ENCODE measurements at places on chromosomes 11 and 22.
A peak's percentile ranks its signal among the peaks of the same experiment; 100 is the strongest.

DNA sequence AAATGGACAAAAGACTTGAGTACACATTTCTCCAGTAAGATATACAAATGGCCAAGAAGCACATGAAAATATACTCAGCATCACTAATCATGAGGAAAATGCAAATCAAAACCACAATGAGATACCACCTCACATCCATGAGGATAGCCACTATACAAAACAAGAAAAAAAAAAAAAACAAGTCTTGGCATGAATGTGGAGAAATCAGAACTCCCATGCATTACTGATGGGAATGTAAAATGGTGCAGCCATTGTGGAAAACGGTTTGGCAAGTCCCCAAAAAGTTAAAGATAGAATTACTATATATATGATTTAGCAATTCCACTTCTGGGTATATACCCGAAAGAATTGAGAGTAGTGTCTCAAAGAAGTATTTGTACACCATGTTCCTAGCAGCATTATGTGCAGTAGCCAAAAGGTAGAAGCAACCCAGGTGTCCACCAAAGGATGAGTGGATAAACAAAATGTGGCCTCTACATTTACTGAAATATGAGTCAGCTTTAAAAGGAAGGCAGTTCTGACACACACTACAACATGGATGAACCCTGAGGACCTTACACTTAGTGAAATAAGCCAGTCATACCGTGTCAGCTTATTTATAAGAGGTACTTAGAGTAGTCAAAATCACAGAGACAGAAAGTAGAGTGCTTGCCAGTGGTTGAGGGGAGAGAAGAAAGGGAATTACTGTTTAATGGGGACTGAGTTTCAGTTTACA, 146.3 kb downstream of the WNT7B start:
- no peak for DNase-seq

GRCh38 chr11:62393735-62394134, 25.1 kb upstream of the SCGB1A1 start:
- no peak for DNase-seq

GRCh38 chr11:119172513-119172912, 4.0 kb downstream of the NLRX1 start:
- DNase-seq: no peak

DNA sequence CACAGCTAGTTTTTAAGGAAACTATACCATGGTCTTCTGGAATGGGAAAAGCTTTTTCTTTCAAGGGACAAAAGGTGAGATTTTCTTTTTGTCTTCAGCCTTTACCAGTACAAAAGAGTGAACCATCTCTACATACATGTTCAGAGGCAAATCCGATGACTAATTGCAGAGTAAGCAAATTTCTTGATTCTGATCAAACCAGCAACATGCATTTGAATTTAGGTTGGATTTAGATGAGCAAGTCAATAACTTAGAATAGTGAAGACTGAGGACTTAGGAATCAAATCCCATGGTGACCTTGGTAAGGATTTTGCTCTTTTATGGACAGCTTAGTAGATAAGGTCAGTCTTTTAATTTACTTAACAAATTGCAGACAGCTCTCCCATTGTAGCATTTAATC, 65.9 kb upstream of the BLID start:
- no peak for DNase-seq

DNA sequence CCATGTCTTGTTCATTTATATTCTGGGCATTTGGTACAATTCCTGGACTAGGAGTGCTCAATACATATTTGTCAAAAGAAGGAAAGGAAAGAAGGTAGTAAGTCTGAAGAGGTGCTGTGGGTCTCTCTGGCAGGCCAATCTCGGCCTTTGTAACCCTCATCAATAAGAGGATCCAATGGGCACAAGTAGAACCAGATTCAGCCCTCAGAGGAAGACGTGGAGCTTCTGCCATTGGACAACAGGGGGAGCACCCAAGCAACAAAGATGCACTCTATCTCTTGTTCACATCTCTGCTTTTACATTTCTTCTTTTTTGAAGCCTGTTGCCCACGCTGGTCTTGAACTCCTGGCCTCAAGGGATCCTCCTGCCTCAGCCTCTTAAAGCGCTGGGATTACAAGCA, 2.2 kb upstream of the VPS11 start:
- peak; percentile 34 for DNase-seq

DNA sequence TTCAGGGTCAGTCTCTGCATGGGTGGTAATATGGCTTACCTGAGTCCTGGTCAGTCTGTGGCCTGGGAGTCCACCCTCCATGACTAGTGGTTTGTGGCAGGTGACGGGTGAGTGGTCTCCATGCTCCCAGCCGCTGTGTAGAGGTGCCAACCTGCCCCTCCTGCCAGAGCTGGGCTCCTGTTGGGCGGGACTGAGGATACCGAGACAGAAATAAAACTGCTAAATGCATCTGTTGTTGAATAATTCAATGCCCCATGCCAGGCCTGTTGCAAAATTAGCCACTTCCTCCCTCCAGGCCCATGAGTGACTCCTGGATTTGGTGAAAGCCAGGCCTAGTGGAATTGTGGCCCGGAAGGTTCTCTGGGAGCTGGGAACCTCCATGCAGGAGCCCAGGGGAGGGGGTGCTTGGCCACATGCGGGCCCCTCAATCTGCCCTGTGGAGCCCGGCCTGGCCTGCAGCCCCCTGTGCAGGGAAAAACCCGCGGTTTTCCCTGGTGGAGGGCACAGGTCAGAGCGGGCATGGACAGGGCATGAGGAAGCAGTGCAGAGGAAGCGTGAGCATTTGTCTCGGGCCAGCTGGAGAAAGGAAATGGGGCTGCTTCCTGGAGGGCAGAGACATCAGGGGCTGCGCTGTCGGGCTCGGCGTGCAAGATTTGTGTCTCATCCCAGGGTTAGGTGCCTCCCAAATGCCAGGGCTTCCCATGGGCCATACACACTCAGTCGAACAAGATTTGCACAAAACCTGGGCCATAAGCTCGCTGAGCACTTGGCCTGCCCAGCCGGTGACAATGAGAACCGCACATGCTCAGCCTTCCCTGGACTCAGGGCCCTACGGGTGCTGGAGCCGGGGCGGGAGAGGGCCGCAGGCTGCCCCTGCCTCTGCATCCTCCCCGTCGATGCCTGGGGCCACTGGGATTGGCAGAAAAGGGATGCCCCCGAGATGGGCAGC, 66.9 kb downstream of the KCNQ1 start:
- peak; percentile 15 for DNase-seq

- DNase-seq: no peak
Measured at GRCh38 chr11:1178201-1178885, 20.6 kb downstream of the MUC5AC start.

DNA sequence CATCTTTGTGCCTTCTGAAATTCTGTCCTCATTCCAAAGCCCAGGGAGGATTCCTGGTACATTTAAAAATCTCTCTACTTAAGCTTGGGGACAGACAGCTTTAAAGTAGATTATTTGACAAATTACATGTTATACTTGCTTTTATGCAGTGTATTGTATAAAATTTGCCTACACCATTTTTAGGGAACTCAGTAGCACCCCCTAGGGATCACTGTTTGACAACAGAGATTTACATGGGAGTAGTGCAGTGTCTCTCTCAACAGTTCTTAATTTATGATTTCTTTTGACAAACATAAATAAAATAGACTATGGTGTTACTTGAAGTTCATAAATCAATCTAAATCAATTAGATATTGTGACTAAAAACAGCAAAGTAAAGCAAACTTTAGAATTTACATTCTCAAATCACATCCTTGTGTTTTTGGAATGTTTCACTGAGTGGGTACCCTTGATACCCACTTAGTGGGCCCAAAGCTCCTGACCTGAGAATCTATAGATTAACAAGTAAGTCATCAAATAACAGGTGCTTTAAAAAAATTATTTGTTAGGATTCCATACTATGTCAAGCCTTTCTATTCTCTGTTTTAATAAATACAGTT, 428.8 kb downstream of the DYNC2H1 start:
- DNase-seq: peak; percentile 52

DNA sequence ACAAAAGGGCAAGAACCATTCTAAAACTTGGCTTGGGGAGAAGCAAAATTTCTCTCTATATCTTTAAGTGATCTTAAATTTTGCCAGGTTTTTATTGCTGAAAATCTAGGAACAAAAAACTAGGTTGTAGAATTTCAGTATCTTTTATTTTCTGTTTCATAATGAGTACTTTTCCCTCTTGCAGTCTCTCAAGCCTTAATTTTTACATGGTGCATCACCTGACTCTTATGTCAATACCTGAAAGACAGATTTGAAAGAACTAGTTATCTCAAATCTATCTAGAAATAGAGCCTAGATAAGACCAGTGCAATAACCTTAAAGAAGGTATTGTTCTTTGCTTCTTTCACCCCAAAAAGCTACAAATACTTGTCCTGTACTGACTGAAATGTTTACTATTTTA, 122.1 kb downstream of the TRIM44 start:
- no peak for DNase-seq

- peak; percentile 81 for DNase-seq
Measured at GRCh38 chr11:43852057-43852636, 28.5 kb upstream of the ALKBH3 start.

DNA sequence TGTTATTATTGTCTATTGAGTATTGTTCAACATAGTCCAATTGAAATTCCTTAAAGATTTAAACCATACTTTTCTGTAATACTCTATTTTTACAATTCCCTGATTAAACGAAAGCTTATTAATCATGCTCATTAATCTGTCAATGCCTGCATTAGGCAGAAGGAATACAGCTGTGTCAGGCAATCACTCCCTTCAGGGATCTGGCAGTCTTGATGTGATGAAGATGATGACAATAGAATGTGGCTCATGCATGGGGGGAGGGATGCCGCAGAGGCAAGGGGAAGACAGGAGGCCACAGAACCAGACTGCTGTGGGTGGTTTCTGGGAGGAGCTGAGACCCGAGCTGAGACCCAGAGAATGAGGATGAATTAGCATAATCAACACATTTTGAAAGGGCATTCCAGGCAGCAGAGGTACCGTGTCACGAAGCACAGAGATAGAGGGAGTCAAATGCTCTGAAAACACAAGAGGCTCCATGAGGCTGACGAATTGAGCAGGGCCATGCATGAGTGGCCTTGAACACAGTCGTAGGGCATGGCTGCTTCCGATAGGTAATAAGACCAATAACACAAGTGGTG, 1075.5 kb downstream of the OPCML start:
- DNase-seq: no peak

- DNase-seq: peak; percentile 68
Measured at GRCh38 chr11:74257959-74258553, 53.4 kb downstream of the P4HA3 start.

DNA sequence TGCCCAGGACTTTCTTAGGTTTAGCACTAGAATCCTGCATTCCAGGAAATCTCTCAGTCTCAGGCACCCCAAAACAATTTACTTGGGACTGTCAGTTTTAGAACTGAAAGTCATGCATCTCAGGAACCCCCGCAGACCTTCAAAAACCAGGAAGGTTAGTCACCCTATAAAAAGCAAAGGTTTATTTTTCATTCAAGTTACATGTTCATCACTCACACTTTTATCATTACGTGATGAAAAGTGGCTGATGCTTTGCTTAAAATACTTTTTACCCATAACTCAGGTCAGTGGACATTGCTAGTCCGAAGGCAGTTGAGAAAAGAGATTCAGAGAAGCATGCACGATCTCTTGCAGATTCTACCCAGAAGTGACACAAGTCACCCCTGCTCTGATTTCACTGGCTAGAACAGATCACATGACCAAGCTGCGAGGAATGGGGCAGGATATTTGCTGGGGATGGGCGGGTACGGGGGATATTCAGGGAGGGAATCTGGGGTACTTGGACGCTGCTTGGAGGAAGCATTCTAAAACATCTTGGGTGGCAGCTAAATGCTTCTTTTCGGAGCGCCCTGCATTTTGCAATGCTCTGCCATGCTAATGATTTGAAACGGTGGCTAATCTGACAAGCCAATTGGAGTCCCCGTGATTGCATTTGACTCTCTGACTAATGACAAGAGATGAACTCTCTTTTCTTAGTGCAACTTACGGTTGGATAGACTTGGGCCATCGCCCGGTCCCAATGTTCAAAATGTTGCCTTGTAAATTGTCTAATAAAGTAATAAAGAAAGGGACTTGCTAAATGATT, 110.2 kb downstream of the MIAT start:
- DNase-seq: peak; percentile 29

GRCh38 chr11:2711161-2711560, 11.4 kb upstream of the KCNQ1OT1 start:
- no peak for DNase-seq

DNA sequence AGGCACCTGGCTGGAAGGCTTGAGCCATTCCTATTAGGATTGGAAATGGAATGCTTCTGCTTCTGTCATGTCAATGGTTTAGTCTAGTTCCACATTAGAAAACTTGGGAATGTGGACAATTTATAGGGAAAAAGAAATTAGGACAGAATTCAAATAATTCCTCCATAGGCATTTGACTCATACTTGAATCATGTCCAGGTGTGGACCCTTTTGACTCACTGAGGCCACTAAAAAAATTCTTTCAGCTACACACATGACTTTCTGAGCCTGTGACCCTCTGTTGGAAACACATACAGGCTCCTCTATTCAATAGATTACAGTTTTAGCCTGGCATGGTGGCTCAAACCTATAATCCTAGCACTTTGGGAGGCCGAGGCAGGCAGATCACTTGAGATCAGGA, 100.5 kb downstream of the RASSF10 start:
- no peak for DNase-seq

GRCh38 chr11:45755281-45755859, 49.6 kb upstream of the SLC35C1 start:
- no peak for DNase-seq

DNA sequence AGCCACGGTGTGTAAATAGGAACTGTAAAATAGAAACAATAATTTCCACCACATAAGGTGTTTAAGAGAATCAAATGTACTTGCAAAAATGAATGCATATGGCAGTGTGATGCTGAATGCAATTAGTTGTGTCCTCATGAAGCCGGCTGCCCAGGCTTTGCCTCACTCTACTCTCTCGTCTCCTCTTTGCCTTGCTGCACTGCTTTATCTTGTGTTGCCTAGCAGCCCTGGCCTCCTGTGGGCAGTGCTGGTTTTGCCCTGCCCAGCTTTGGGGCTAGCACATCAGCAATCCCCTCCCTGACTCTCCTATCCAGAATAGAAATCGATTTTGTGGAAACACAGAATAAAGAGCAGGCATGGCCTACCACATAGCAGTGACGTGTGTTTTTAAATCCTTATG, 30.0 kb downstream of the LRRC32 start:
- no peak for DNase-seq

DNA sequence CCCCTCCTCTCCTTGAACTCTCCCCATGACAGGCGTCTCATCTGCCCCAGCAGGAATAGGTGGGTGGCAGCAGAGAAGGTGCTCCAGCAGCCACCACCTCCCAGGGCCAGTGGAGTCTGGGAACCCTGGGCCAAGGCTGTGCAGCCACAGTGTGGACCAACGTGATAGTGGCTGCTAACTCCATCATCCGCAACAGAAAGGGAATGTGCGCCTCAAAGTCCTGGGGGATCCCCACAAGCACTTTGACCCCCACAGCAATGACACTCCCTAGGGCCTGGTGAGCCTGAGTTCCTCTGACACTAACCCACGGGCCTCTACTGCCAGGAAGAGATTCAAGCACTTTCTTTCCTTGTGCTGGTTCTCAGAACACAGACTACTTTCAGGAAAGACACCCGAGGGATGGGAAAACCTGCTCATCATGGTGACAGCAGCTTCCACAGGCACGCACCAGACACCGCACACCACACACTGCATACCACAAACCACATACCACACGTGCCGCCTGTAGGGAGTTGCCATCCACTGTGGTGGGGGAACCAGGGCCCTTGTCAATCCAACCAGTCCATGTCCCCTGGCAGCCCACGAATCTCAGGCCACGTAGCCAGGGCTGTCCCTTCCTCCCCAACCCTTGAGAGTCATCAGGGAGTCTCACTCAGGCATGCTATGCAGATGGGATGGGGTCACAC, 3.4 kb upstream of the SLC25A1 start:
- no peak for DNase-seq

- DNase-seq: no peak
Measured at GRCh38 chr11:2107941-2108630, 31.1 kb downstream of the IGF2 start.

GRCh38 chr22:31123292-31123602, 481 bp downstream of the INPP5J start:
- DNase-seq: no peak
